ENCODE measurements at places on chromosomes 11 and 22.

DNA sequence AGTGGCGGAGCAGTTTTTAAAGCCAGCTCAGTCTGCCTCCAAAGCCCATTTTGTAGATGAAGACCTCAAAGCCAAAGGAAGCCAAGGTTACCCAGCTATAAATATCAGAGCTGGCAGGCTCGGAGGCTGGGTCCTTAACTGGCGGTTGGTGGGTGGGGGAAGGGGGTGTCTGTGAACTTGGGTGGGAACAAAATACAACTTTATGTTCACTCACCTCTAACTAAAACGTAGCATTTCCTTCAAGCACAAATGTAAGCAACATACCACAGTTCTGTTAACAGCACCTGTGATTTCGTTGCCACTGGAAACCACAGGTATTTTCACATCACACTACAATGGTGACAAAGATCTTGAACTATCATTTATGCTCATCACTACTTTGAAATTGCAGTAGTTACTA, 99.7 kb upstream of the SYT13 start:
- no peak for DNase-seq

DNA sequence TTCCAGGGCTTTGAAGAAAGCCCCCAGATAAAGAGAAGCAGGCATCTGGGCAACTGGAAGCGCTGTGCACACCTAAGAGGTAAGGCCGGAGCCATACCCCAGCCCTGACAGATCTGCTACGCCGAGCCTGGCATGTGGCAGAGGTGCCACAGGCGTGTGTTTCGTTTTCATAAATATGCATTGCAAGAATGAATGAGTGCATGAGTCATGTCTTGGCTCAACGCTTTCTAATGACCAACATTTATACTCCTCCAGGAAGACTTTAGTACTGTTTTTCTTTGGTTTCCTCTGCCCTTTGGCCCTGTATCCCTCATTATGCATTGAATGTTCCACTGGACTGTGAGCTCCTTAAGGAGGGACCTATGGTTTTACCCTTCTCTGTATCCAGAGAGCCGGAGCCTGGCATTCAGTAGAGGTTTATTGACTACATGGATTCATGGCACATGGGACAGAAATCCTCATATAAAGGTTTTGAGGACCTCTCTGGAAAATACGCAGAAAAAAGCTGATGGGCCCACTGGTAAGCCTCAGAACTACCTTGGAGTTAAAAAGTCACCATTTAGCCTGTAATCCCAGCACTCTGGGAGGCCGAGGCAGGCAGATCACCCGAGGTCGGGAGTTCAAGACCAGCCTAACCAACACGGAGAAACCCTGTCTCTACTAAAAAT, 38.9 kb upstream of the CSNK2A3 start:
- peak; percentile 88 for DNase-seq

DNA sequence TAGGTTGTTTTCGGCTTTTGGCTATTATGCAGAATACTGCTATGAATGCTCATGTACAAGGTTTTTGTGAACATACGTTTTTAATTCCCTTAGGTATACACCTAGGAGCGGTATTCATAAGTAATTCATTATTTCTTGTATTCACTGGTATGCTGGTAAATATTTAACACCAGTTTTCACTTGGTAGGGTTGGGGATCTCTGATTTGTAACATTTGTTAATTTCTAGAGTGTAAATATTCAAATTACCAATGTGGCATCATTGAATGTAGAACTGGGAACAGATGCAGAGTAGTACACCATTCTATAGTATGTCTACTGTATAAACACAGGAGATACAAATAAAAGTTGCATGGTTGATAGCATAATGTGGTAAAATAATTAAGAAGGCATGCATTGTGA, 16.3 kb downstream of the GVQW3 start:
- DNase-seq = no peak

- DNase-seq = no peak
Measured at GRCh38 chr22:47167056-47167455, 404.6 kb downstream of the TBC1D22A start.

DNA sequence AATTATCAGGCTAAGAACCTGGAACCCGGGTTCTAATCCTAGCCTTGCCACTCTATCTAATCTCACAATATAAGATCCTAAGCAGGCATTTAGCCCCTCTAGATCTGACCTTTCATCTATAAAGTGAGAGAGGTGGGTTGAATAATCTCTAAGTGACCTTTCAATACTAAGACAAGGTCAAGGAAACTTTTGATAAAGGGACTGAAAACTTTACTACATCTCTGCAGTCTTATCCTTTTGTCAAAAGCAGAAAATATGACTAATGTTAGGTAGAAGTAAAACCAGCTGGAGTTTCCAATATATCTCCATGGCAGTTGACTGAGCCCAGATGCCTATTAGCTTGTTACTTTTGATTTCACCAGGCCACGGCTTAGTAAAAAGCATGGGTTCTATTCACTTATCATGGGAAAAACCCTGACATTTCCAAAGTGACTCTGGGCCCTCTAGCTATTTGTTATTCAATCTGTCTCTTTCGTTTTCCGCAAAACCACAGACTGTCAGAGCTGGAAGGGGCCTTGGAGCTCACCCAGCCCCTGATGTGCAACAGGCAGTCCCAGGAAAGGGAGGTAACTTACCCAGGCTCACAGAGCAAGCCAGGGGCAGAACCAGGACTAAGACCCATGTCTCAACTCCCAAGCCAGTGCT, 75.8 kb downstream of the RAB30 start:
- DNase-seq = peak; percentile 60

- DNase-seq = no peak
Measured at GRCh38 chr11:127275774-127276173, 275.2 kb upstream of the KIRREL3 start.

GRCh38 chr11:108975026-108975425, 310.2 kb downstream of the DDX10 start:
- DNase-seq = no peak

- no peak for DNase-seq
Measured at GRCh38 chr11:72777755-72778278, 16.0 kb downstream of the STARD10 start.

- DNase-seq = no peak
Measured at GRCh38 chr11:132607575-132607974, 924.7 kb downstream of the OPCML start.

DNA sequence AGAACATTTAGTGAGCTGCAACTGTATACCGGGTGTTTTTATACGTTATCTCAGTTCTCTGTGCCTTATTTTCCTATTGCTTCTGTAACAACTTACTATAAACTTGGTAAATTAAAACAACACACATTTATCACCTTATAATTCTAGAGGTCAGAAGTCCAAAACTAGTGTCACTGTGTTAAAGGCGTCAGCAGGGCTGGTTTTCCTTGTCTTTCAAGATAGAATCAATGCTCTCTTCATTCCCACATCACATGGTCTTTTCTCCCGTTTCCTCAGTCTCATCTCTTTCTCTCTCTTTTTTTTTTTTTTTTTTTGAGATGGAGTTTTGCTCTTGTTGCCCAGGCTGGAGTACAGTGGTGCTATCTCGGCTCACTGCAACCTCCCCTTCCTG, 36.1 kb downstream of the MB start:
- DNase-seq = no peak

GRCh38 chr11:40246983-40247382, 1212.5 kb downstream of the LRRC4C start:
- DNase-seq = no peak

- no peak for DNase-seq
Measured at GRCh38 chr11:104076455-104076854, 40.0 kb downstream of the DDI1 start.
